ENCODE measurements at places on chromosomes 16 and 17.

- DNase-seq = no peak
Observed at GRCh38 chr16:75246504-75247205, 4.8 kb downstream of the BCAR1 start.

GRCh38 chr17:71921796-71922195 is 199.0 kb upstream of the SOX9 start:
- no peak for DNase-seq

- no peak for DNase-seq
Observed at GRCh38 chr17:79654960-79655382, 44.1 kb upstream of the RBFOX3 start.

DNA sequence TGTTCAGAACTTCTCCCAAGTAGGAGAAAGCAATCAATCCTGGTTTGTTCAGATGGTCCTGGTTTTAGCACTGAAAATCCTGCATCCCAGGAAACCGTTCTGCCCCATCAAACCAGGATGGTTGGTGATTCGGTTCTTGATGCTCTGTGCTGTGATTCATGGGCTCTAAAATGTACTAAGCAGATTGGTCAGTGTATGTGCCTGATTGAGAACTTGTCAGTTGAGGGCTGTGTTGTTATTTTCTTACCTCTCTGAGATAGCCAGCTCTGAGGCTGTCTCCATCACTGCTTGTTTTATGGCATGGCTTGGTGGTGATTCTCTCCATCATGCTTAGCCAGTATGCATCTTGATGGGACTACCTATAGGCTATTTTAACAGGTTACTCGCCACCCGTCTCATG is 246.9 kb upstream of the RBFOX1 start:
- no peak for DNase-seq

DNA sequence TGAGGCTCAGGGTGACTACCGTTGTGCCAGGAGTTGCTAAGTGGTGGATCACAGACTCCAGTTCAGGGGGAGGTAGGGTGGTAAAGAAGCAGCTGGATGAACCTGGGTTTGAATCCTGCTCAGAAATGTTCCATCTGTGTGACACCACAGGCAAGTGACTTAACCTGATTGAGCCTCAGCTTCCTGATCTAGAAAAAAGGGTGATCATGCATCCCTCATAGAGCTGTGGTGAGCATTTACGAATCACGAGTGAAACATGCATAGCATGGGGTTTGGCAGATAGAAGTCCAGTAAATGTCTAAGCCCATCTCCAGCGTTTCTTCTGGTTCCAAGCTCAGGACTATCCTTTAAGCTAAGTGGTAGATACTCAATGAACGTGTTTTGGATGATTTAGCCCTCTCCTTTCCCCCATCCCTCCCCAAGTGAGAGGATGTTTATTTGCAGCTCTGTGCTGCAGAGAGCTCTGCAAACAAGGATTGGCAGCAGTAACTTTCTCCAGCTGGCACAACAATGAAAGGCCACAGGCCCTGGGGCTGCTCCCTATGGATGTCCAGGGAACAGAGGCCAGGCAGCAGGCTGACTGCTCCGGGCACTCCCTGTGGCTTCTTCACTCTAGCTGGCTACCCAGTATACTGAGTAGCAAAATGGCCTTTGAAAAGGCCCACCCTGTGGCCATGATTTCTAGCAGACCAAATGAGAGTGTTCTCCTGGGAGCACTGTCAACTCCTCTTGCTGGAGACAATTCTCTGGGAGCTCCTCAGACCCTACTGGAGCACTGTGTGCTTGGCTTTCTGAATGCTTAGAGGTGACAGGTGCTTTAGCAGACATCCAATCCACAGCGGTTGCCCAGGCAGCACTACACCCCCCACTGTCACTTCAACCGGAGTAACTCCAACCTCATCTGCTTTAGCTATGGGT is 21.3 kb downstream of the CA4 start:
- no peak for DNase-seq

- DNase-seq = peak; percentile 65
Observed at GRCh38 chr16:29146266-29146665, 161.4 kb downstream of the LAT start.

Data from spleen (tissue), 13 donors.